Heart left ventricle (tissue), 16 donors: ENCODE measurements at places on chromosomes 1 and 21. TPM values are rescaled to one million over a fixed set of nuclear protein-coding genes. Genes with fewer than 3 reads are reported as not detected.
A peak's percentile ranks its signal among the peaks of the same experiment; 100 is the strongest.

- no peaks in the 10 kb centered on the region for H3K36me3 ChIP-seq
- H3K4me3 ChIP-seq, result no peak overlapping the region
- no peak overlapping the region for H3K27ac ChIP-seq
Observed at GRCh38 chr1:235056937-235057336, 71.7 kb downstream of the TOMM20 start.

DNA sequence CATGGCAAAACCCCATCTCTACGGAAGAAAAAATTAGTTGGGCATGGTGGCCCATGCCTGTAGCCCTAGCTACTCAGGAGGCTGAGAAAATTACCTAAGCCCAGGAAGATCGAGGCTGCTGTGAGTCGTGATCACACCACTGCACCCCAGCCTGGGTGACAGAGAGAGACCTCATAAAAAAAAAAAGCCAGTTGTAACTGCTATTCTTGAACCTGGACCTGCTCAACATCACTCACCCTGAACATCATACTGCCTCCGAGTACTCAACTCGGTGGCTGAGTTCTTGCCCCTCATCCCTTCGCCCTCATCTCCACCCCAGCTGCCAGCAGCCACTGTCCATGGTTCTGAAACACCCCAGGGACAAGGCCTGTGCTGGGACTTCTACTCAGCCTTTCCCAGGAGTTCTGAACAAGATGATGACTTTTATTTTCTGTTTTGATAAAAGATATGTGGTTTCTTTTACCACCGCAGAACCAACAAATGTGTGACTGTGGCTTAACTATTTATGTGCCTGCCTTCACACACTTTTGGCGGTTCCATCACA lies 5.4 kb upstream of the DISP3 start:
- H3K36me3 ChIP-seq, result no peaks in the 10 kb centered on the region
- no peak overlapping the region for H3K27ac ChIP-seq
- DNase-seq, result no peak
- no peak overlapping the region for H3K4me3 ChIP-seq

GRCh38 chr1:165828669-165829329 lies 1.4 kb downstream of the UCK2 start:
- no peak for DNase-seq
- peak overlapping the region; percentile 79 for H3K27ac ChIP-seq
- peak overlapping the region; percentile 77 for H3K4me3 ChIP-seq

GRCh38 chr1:19210772-19211549 lies 895 bp upstream of the UBR4 start:
- DNase-seq, result no peak
- peaks cover 19% of the 10 kb centered on the region for H3K36me3 ChIP-seq
- H3K4me1 ChIP-seq, result peaks cover 50% of the 10 kb centered on the region
- H3K27me3 ChIP-seq, result no peaks in the 10 kb centered on the region
- H3K27ac ChIP-seq, result peak overlapping the region; percentile 81
- peak overlapping the region; percentile 69 for H3K4me3 ChIP-seq

DNA sequence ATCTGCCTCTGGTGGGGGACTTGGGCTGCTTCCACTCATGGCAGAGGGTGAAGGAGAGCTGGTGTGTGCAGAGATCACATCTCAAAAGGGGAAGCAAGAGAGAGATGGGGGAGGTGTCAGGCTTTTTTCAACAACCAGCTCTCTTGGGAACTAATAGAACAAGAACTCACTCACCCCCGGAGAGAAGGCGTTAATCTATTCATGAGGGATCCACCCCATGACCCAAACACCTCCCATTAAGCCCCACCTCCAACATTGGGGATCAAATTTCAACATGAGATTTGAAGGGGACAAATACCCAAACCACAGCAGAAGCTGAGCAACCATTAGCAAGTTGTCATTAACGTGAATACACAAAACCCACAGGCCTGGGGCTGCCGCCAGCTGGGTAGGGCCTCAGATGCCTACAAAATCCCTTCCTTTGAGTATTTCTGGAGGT lies 12.0 kb upstream of the VWA5B1 start:
- H3K36me3 ChIP-seq, result no peaks in the 10 kb centered on the region
- DNase-seq, result no peak
- H3K27ac ChIP-seq, result no peak overlapping the region
- no peak overlapping the region for H3K4me3 ChIP-seq
- H3K27me3 ChIP-seq, result no peaks in the 10 kb centered on the region

GRCh38 chr1:176938375-176938774 lies 226.1 kb downstream of the ASTN1 start:
- no peak overlapping the region for H3K27ac ChIP-seq
- H3K36me3 ChIP-seq, result no peaks in the 10 kb centered on the region
- no peaks in the 10 kb centered on the region for H3K27me3 ChIP-seq
- no peak overlapping the region for H3K4me3 ChIP-seq

PALMD gene
- 117 TPM for total RNA-seq

TAS1R1 gene
- not detected for total RNA-seq

RXFP4 gene
- total RNA-seq, result not detected

OR1C1 gene
- not detected for total RNA-seq

DNA sequence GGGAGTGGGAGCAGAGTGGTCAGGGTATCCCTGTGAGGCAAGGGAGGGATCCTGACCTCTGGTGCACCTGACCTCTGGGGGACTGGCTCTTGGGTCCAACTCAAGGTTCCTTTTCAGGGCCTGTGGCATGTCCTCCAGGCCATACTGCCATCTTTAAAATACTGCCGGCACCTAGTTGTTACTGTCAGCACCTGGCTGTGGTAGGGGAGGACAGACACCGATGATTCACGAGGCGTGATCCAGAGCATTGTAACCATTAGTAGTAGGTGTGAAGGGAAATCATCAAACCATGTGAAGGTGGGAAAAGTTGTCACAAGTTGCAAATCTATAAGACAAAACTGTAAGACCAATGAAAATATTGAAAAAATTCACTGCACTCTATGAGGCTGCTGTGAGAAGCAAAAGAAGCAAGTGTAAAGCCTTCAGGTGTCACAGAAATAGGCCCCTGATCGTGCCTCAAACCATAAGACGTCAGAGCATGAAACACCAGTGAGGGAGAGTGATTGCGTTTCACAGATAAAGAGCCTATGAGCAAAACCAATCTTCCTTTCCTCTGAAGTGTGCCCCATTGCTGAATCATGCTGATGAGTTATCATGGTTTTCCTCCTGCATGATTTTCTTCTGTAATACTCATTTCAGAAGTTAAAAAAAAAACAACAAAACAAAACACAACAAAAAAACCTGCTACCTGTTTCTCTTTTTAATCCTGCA lies 55.3 kb downstream of the CDC7 start:
- no peak overlapping the region for H3K27ac ChIP-seq
- H3K4me1 ChIP-seq, result peaks cover 40% of the 10 kb centered on the region

FCRLB gene
- total RNA-seq, result 0.53 TPM

EPS15 gene
- total RNA-seq, result 57.8 TPM

ETV3L gene
- total RNA-seq, result not detected

BARHL2 gene
- total RNA-seq, result not detected

DNA sequence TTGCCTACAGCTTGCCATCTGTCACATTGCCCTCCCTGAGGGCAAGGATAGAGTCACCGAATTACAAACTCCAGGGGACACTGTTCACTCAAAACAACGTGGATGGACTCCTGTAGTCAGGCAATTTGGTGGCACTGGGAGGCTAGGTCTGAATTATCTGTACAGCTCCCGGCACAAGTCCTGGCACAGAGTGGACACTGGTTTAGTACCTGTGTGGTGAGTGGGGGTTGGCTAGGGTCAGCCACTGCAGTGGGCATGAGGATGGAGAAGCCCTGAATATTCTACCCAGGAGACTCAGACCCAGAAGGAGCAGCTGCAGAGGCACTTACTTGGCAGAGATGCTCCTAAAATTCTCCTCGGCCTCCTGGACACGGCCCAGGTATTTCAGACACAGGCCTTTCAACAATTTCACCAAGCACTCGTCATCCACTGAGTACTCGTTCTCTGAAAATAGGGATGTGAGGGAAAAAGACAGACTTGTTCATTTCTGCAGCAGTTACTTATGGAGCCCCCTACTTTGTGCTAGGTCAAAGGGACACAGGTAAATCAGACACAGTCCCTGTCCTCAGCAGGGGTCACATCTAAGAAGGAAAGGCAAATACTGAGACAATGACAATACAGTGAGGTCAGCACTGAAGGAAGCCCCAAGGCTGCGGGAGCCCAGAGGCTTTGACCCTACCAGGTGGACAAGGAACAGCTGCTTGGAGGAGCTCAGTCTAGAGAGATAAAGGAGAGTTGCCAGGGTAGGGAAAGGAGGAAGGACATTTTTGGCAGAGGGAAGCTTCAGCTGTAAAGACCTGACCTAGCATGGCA lies 40.5 kb downstream of the TTC39A start:
- H3K27me3 ChIP-seq, result no peaks in the 10 kb centered on the region

DNA sequence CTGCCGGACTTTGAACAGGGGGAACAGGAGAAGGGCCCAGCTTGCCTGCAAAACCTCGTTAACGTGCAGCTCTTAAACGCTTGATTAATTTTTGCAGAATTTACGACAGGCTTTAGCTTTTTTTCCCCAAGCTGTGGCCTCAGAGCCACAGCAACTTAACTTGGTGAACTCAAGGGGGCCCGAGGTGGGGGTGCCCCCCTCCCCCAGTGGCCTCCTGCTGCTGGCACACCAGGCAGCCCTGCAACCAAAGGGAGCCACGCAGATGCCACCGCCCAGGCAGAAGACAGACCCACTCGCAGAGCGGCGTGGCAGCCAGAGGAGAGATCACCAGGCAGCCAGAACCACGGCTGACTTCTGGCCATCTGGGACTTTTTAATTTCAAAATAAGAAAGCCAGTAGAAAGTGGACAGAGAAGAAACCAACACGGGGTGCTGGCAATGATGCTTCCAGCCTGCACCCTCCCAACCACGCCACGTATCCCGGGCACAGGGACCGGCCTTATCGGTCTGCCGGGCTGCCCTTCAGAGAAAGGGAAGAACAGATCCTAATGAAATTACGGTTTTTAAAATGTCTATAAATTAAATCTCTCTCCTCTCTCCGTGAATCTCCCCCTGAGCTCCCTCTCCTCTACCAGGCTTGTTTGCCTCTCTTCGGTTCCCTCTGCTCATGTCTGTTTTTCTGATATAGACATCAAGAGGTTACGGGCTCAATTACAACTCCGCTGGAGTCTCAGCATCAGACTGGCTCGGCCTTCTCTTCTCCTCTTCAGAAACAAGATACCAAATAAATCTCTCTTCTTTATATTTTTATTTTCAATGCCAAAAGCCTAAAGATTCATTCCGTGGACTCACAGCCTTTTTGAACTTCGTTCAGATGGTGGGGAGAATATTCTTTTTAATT lies 6.4 kb downstream of the CASZ1 start:
- no peaks in the 10 kb centered on the region for H3K27me3 ChIP-seq
- H3K27ac ChIP-seq, result peak overlapping the region; percentile 52
- no peak for DNase-seq
- H3K4me1 ChIP-seq, result peaks cover 81% of the 10 kb centered on the region

DNA sequence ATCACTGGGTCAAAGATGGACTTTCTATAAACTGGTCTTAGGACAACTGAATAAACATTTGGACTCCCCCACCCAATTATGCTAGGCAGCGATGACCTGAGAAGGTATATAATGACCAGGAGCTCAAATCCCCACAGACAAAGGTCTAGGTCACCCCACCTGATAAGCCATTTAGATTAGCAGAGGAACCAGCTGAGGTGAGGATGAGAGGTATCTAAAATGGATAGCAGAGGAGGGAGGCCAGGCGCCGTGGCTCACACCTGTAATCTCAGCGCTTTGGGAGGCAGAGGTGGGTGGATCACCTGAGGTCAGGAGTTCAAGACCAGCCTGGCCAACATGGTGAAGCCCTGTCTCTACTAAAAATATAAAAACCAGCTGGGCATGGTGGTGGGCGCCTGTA lies 33.7 kb downstream of the PABPC4 start:
- peaks cover 23% of the 10 kb centered on the region for H3K4me1 ChIP-seq
- H3K27ac ChIP-seq, result no peak overlapping the region
- no peaks in the 10 kb centered on the region for H3K27me3 ChIP-seq
- no peak for DNase-seq
- no peak overlapping the region for H3K4me3 ChIP-seq

DNA sequence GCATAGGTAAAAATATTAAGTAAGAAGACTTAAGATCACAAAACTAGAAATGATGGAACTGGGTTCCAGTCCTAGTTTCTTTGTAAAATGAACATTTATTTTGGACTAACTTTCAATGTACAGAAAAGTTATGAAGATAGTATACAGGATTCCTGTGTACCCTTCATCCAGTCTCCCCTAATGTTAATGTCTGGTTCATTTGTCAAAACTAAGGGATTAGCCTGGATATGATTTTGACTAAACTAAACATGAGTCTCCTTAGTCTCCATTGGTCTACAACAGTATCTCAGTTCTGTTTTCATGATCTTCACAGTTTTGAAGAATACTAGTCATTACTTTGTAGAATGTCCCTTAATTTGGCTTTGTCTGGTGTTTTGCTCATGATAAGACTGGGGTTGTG lies 54.5 kb downstream of the UBE4B start:
- H3K27me3 ChIP-seq, result no peaks in the 10 kb centered on the region
- no peak for DNase-seq
- peaks cover 14% of the 10 kb centered on the region for H3K36me3 ChIP-seq

RGS8 gene
- total RNA-seq, result 0.23 TPM

DNA sequence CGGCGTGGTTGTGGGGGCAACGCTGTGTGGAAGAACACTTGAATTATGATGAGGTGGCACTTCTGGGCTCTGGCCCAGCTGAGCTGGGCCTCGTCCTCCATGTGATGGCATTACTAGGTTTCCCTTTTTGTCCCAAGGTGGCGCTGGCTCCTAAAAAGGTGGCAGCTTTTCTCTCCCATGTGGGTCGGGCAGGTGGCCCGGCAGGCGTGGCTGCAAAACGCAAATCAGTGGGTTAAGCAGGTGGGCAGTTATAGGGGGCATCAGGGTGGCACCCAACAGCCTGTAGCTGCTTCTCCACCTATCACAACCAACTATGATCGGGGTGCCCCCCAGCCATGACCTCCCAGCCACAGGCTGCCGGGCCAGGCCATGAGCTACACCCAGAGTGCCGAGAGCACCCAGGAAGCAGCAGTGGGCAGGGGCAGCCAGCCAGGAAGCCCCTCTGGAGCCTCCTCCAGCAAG lies 59.6 kb downstream of the KCNAB2 start:
- H3K4me1 ChIP-seq, result no peaks in the 10 kb centered on the region
- no peak overlapping the region for H3K4me3 ChIP-seq

DNA sequence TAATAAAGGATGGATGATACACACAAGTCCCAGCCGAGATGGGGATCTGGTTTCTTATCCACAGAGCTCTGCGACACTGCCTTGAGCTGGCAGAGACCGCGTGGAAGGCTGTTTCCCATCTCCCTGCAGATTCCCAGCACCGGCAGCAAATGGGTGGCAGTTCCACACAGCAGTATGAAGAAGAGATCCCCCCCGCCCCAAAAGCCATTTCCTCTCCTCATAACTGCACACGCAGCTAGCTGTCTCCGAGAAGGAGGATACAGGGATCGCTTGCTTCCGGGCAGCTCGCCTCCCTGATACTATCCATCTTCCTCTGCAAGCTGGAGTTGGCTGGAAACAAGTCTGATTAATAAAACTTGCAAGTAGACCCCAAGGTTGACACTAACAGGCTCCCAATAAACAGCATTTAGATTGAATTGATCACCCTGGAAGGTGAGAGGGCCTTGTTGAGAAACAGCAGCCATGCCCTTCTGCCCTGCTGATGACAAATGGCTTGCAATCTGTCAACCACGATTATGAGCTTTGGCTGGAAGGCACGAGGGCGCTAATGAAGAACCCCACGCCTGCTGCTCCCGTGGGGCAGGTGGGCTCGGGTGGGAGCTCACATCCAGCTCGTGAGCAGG lies 642.3 kb downstream of the AJAP1 start:
- H3K27ac ChIP-seq, result no peak overlapping the region
- H3K36me3 ChIP-seq, result no peaks in the 10 kb centered on the region
- H3K27me3 ChIP-seq, result no peaks in the 10 kb centered on the region
- DNase-seq, result no peak
- no peaks in the 10 kb centered on the region for H3K4me1 ChIP-seq
